Suppressor macrophage treated with lipopolysaccharide for 4 hours (primary cell): ENCODE measurements at places on chromosomes 11 and 22.

DNA sequence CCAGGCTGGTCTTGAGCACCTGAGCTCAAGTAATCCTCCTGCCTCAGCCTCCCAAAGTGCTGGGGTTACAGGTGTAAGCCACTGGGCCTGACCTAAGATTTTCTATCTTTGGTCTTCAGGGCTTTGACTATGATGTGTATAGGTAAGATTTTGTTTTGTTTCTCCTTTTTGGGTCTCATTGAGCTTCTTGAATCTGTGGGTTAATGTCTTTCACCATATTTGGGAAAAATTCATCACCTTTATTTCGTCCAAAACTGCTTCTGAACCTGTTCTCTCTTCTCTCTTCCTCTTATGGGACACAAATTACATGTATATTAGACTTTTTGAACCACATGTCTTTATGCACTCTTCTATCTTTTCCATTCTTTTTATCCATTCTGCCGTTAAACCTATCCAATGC, 100.4 kb downstream of the OSBP2 start:
- DNase-seq, result no peak

- no peak for DNase-seq
Measured at GRCh38 chr11:24348908-24349307, 147.9 kb upstream of the LUZP2 start.

DNA sequence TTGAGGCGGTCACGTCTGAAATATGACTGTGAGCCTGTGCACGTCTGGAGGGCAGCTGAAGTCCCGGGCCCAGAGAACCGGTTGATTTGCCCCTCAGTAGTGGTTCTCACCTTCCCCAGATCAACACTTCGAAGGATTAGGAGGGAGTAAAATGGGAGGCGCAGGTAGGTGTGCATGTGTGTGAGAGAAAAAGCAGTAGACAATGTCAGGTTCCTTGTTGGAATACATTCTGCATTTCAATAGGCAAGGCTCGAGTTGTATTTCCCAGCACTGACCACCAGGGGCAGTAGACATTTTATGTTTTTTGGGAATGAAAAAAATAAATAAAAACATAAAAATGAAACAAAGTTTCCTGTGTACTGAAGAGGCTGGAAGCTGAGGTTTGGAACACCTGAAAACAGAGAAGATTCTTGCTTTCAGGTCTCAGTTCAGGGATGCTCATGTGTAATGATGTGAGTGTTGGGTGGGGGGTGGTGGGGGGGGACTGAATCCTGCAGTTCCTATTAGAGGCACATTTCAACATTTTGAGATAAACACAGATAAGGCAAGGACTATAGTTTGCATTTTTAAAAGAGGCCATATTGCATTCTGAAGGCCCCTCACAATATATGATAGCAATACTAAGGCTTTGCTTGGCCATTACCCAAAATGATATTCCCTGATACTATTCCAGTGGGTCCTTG, 333.9 kb downstream of the CADM1 start:
- DNase-seq, result peak; percentile 53

DNA sequence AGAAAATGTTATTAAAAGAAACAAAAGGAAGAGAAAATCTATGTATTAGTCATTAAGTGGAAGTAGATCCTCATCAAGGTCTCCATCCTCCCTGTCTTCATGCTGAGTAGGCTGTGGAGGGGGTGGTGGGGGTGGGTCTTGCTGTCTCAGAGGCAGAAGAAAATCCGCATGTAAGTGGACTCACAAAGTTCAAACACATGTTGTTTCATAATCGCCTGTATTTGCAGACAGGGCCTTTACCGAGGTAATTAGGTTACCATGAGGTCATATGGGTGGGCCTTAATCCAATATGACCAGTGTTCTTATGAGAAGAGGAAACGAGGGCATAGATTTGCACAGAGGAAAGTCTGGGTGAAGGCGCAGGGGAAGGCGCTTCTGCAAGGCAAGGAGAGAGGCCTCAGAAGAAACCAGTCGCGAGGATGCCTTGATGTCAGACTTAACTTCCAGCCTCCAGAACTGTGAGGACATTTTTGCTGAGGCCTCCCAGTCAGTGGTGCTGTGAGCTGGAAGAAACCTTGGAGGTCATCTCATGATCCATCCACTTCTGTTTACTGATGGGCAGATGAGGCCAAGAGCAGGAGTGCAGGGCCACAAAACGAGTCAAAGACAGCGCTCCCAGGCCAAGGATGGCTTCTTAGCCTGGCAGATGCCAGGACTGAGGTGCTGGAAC, 49.3 kb upstream of the THY1 start:
- peak; percentile 31 for DNase-seq

DNA sequence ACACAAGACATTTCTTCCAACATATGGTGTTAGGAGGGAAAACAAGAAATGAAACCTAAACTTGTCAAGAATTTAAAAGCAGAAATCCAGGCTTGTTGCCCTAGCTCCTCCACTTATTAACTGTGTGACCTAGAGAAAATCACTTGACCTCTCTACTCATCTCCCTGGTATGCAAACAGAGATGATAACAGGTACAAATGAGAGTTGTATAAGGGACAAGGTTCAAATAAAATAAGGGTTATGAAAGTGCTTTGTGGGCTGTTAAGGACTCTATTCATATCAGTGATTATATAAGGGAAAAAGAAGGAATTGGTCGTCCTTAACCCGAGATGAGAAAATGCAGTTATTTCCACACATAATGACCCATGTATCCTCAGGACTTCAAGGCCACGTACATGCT, 372.7 kb upstream of the TENM4 start:
- no peak for DNase-seq

GRCh38 chr11:127643268-127644058, 642.9 kb upstream of the KIRREL3 start:
- DNase-seq, result no peak

GRCh38 chr22:33300165-33300564, 242.0 kb upstream of the SYN3 start:
- DNase-seq, result no peak

DNA sequence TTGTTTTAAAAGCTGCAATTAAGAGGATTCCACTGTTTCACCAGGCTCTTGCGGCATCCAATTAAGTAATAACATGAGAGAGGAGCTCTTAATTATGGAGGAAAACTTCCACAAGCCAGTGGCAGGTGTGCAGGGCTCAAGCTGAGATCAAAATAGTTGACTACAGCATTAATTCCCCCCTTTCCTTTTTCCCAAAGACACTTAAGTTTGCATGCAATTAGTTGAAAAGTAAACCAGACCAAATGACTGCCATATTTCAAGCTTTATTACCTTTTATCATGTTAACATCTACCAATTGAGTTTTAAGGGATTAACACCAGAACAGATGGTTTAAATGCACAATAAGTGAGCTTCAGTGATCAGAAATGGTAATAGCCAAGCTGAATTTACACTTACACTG, 32.1 kb downstream of the FAM168A start:
- DNase-seq, result no peak

- peak; percentile 25 for DNase-seq
Measured at GRCh38 chr22:36923131-36923788, 9.8 kb downstream of the CSF2RB start.

DNA sequence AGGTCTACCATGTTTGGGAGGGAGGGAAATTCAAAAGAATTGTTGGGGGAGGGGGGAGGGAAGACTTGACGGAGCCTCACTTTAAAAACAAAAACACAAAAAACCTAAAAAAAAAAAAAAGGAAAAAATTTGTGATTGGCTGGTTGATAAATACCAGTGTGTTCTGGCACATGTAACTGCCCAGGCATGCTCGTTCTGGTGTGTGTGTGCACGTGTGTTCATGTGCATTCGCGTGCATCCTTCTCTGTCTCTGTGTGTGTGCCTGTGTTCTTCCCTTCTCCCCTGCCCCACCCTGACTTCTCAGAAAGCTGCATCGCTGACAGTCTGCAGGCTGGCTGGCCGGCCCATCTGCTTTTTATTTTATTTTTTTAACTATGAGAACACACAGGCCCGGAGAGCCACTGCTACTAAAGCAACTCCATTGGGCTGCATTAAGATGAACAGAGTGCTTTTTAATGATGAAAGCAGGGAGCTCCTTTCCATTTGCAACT, 22.6 kb upstream of the ADSL start:
- no peak for DNase-seq

DNA sequence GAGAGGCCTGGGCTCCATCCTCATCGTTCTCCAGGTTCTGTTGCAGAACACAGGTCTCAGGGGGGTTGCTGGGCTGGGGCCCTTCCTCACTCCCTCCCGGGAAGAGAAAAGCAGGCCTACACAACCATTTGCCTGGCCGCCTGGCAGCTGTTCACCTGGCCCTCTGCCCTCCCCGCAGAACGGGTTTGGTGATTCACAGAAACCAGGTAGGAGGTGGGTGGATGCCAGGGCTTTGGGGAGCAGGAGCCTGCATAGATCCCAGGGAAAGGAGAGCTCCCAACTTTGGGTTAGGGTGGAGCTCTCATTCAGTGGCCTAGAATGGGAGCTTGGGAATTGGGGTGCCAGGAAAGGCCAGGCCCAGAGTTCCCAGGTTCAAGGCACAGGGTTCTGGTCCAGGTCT, 995 bp downstream of the TMEM134 start:
- no peak for DNase-seq

- DNase-seq, result no peak
Measured at GRCh38 chr22:48781868-48782267, 1045.8 kb downstream of the BRD1 start.

DNA sequence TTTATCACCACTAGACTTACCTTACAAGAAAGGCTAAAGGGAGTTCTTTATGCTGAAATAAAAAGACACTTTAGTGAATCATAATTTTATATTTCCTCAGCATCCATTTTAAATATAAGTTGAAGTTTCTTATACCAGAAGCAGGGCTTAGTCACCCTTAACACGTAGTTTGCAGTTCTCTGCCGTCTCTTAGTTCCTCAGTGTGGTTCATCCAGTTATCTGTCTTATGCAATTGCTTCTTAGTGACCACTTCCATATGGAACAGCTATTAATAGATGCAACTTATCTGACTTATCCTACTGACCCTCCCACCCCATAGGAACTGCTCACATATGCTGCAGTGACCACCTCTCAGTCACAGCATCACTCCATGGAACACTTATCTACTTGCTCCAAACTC, 11.7 kb upstream of the SLC36A4 start:
- DNase-seq, result peak; percentile 78

GRCh38 chr11:133619973-133620372, 87.7 kb upstream of the OPCML start:
- DNase-seq, result no peak

- DNase-seq, result no peak
Measured at GRCh38 chr11:109062445-109062844, 359.5 kb upstream of the C11orf87 start.

GRCh38 chr11:114033066-114033465, 26.4 kb upstream of the ZBTB16 start:
- peak; percentile 38 for DNase-seq

GRCh38 chr11:13343067-13343466, 65.5 kb downstream of the BMAL1 start:
- DNase-seq, result no peak

DNA sequence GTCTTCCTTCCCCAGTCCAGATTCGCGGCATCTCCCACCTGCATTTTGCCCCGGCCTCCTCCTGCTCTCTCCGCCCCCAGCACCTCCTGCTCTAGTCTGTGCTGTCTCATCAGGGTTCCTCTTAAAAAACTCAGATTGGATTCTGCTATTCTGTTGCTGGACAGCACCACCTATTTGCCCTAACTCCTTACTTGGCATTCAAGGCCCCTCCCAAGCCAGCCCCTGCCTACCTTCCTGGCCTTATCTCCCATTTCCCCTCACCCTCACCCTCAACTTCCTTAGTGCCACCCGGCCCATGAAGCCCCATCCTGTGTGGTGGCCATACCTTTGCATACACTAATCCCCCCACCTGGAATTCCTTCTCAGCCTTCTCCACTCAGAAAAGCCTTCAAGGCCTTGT, 59.9 kb upstream of the PRDM11 start:
- no peak for DNase-seq

GRCh38 chr11:59960502-59961381, 3.1 kb upstream of the OOSP4A start:
- no peak for DNase-seq

DNA sequence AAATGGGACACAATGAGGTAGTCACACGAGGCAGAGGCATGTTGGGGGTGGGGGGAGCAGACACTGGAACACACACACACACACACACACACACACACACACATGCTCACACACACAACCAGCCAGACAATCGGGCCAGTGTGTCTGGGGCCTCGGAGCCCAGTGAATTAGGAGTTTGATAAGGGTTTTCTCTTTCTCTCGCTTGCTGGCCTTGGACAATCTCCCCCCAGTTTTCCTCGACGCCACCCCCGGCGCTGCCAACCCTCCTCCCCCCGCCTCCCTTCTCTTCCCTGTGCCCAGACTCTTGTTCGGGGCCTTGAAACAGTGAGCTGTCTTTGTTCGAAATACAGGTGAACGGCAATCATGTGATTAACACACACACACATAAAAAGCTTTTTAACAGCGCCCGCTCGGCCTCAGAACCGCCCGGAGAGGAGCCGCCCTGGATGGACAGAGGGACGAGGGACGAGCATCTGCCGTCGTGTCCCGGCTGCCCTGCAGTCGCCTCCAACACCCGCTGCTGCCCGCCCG, 1.5 kb upstream of the SOX10 start:
- DNase-seq, result no peak

- no peak for DNase-seq
Measured at GRCh38 chr11:104907521-104908185, 9.4 kb upstream of the CASP12 start.

GRCh38 chr22:46969961-46970360, 207.5 kb downstream of the TBC1D22A start:
- no peak for DNase-seq

DNA sequence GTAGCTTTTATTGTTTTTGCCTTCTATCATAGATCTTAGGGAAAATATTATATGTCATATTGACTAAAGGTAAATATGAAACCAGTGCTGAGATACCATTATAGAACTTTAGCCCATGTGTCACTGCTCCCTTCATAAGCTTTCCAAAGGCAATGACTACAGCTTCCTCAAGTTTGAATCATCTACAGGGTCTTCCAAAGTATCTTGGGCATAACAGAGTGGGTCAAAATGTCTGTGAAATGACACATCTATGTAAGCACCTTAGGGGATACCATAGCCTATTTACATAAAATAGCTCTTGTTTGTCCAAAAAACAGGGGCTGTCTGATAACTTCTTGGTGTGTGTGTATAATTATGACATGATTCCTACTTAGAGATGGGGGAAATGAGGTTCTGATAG, 52.5 kb downstream of the RELT start:
- no peak for DNase-seq
